ENCODE measurements at places on chromosomes 1 and 21. TPM values are rescaled to one million over a fixed set of nuclear protein-coding genes. Genes with fewer than 3 reads are reported as not detected.

DNA sequence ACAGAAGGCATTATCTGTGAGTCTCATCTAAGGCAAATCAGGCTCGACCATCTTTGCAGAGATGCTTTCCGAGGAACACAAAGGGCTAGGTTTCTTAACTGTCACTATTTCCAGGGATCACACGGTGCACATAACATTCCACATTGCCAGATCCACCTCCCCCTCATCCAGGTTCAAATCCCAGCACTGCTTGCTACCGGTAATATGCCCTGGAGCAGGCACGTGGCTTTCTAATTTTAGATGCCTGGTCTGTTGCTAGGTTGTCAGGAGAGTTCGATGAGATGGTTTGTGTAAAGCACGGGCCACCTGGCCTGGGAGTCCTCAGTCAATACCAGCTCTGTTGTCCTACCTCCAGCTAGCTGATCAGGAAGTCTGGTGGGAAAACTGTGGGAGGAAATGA lies 598.6 kb downstream of the NPHP4 start:
- H3K4me1 ChIP-seq, result peaks cover 2% of the 10 kb centered on the region
- H3K4me3 ChIP-seq, result no peak overlapping the region
- H3K27ac ChIP-seq, result no peak overlapping the region
- DNase-seq, result no peak
- peaks cover 5% of the 10 kb centered on the region for H3K27me3 ChIP-seq
- peaks cover 3% of the 10 kb centered on the region for H3K36me3 ChIP-seq

DNA sequence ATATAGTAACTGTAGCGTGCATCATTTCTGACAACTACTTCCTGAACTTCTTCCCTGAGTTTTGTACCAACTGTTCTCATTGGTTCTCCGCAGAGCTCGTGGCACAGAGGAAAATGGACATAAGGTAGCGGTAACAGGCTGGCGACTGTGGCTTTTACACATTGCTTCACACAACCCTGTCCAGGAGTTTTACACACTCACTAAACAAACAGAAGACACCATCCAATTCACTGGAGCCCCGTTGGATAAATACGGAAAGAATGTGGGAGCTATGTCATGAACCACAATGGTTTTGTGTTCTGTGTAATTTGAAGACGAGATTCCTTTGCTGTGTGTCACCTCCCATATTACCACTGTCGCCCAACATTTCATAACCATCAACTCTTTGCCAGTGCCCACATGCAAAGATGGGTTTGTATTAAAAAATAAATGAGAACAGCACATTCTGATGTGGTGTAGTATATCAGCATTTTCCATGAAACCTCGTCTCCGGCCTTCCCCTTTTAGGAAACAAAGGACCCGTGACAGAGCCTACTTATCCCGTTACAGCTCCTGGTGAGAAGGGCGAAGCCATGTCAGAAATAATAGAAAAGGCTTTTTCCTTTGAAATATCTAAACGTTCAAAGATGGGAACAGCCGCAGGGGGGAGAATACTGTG lies 47.4 kb upstream of the ENAH start:
- H3K4me3 ChIP-seq, result no peak overlapping the region
- no peaks in the 10 kb centered on the region for H3K4me1 ChIP-seq
- peaks cover 3% of the 10 kb centered on the region for H3K27me3 ChIP-seq
- DNase-seq, result no peak

GRCh38 chr1:118564961-118565703 lies 380.1 kb upstream of the SPAG17 start:
- H3K4me1 ChIP-seq, result no peaks in the 10 kb centered on the region
- no peak overlapping the region for H3K4me3 ChIP-seq
- no peaks in the 10 kb centered on the region for H3K36me3 ChIP-seq
- DNase-seq, result no peak
- no peak overlapping the region for H3K27ac ChIP-seq

DNA sequence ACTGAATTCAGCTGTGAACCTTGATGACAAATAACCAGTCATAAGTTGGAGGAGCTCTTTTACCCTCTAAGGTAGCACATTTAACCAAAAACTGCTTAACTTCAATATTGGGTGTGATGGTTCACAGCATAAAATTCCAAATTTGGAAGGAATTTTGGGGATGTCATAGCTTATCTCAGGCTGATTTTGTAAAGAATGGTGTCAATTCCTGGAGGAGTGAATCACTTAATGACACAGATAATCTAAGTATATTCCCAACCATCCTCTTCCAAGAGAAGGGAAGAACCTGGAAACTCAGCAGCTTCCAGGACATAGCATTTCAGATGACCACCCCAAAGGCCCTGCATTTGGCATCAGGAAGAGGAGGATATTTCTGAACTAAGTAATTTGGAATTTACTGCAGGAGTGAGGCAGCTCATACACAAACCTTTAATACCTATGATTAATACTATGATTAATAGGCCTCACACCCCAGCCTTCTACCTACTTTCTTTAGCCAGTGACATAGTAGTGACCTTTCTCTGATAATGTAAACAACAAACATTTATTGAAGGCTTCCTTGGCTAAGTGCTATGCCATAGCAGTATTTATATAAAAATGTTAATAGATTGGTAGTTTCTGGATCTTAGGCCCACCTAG lies 14.5 kb downstream of the GLUL start:
- H3K36me3 ChIP-seq, result peaks cover 10% of the 10 kb centered on the region
- DNase-seq, result no peak
- no peak overlapping the region for H3K27ac ChIP-seq

GRCh38 chr1:192943522-192943921 lies 115.6 kb downstream of the UCHL5 start:
- H3K4me3 ChIP-seq, result no peak overlapping the region
- H3K4me1 ChIP-seq, result no peaks in the 10 kb centered on the region
- H3K36me3 ChIP-seq, result no peaks in the 10 kb centered on the region
- no peak for DNase-seq
- no peak overlapping the region for H3K27ac ChIP-seq

DNA sequence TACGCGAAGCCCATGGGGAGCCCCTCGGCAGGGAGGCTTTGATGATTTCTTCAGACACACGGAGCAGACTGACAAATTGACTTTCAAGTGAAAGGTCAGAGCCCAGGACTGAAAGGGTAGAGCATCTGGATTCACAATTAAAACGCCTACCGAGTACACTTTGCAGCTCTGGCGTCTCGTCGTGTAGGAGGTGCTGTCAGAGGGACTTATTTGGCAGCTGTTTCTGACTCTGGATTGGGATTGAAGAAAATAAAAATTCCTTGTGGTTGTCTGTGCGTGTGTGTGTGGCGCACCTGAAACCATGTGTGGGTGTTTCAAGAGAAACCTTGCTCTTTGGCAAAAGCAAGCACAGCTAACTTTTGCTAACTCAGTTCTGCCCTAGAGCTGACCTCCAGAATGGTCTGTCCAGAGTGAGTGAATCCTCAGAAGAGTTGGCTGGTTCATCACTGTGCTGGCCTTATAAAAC lies 348.7 kb downstream of the HLX start:
- no peak for DNase-seq
- H3K27me3 ChIP-seq, result no peaks in the 10 kb centered on the region
- no peak overlapping the region for H3K27ac ChIP-seq
- no peaks in the 10 kb centered on the region for H3K4me1 ChIP-seq

GRCh38 chr1:18651713-18652112 lies 21.1 kb downstream of the PAX7 start:
- H3K4me3 ChIP-seq, result no peak overlapping the region
- peaks cover 30% of the 10 kb centered on the region for H3K4me1 ChIP-seq
- no peak overlapping the region for H3K27ac ChIP-seq
- peaks cover 76% of the 10 kb centered on the region for H3K27me3 ChIP-seq
- DNase-seq, result peak; percentile 14

- no peak overlapping the region for H3K4me3 ChIP-seq
- no peaks in the 10 kb centered on the region for H3K4me1 ChIP-seq
- H3K36me3 ChIP-seq, result no peaks in the 10 kb centered on the region
Observed at GRCh38 chr1:209883341-209883971, 54.6 kb upstream of the SYT14 start.

GRCh38 chr1:168693872-168694238 lies 35.2 kb downstream of the DPT start:
- peaks cover under 1% of the 10 kb centered on the region for H3K27me3 ChIP-seq
- H3K27ac ChIP-seq, result no peak overlapping the region
- no peaks in the 10 kb centered on the region for H3K36me3 ChIP-seq
- H3K4me3 ChIP-seq, result no peak overlapping the region
- no peaks in the 10 kb centered on the region for H3K4me1 ChIP-seq
- no peak for DNase-seq

DNA sequence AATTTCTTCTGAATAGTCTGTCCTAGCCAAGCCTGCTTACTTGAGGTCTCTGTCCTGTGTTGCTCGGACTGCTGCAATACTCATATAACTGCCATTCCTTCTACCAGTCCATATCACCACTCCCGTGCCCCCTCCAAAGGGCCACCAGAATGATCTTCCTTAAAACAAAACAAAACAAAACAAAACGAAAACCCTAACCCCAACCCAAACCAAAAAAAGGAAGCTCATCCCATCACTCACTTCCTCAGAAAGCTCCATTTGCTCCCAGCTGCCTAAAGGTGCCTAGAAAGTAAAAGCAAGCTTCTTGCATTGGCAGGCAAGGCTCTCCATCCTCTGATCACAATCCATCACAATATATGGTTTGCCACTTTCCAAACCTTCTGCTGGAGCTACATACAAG lies 20.3 kb downstream of the USP24 start:
- H3K27me3 ChIP-seq, result no peaks in the 10 kb centered on the region
- peaks cover 49% of the 10 kb centered on the region for H3K4me1 ChIP-seq
- H3K4me3 ChIP-seq, result no peak overlapping the region

GRCh38 chr1:50595874-50596273 lies 172.6 kb upstream of the DMRTA2 start:
- H3K36me3 ChIP-seq, result peaks cover 4% of the 10 kb centered on the region
- H3K27me3 ChIP-seq, result no peaks in the 10 kb centered on the region
- no peak overlapping the region for H3K27ac ChIP-seq

- H3K4me1 ChIP-seq, result peaks cover 28% of the 10 kb centered on the region
- DNase-seq, result no peak
- H3K27ac ChIP-seq, result peak overlapping the region; percentile 26
- H3K36me3 ChIP-seq, result no peaks in the 10 kb centered on the region
- peaks cover 35% of the 10 kb centered on the region for H3K27me3 ChIP-seq
- no peak overlapping the region for H3K4me3 ChIP-seq
Observed at GRCh38 chr1:54996869-54997710, 1.6 kb upstream of the BSND start.

- no peaks in the 10 kb centered on the region for H3K36me3 ChIP-seq
- no peak overlapping the region for H3K4me3 ChIP-seq
- peaks cover 7% of the 10 kb centered on the region for H3K4me1 ChIP-seq
- no peak for DNase-seq
- H3K27me3 ChIP-seq, result peaks cover 56% of the 10 kb centered on the region
Observed at GRCh38 chr1:38045401-38046332, 926 bp downstream of the POU3F1 start.

- H3K36me3 ChIP-seq, result no peaks in the 10 kb centered on the region
- peaks cover 4% of the 10 kb centered on the region for H3K27me3 ChIP-seq
- no peak overlapping the region for H3K27ac ChIP-seq
- no peak for DNase-seq
Observed at GRCh38 chr1:66779475-66780078, 21.5 kb downstream of the INSL5 start.

DNA sequence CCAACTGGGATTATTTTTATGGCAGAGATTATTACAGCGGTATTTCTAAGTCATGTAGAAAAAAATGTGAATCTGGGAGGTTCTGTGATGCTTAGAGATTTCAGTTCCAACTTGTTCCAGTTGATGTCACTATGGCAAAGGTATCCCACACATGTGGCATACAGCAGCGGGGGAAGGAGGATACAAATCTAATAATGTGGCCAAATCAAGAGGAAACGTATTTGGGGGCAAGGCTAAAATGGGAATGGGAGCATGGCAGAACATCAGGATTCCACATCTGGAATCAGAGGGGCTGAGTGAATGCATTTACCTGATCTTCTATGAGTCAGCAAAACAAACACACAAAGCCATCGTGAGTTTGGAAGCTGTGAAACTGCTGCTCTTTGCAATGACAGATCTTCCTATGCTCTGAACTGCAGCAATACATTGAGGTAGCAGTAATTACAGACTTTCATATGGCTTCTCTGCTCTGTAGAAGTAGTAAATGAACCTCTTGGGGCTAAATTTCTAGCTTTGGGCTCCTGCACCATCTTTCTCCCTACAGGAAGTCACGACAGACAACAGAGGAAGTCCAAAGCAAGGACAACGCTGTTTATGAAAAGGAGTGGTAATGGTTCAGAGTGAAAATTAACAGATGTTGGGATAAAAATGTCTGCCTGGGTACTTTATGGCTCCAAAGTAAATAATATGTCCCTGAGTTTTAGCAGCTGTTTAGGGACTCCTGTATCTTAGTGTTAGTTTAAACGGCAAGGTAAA lies 55.5 kb downstream of the GABPA start:
- peak overlapping the region; percentile 49 for H3K4me3 ChIP-seq
- H3K27ac ChIP-seq, result peak overlapping the region; percentile 54
- DNase-seq, result no peak
- peaks cover 15% of the 10 kb centered on the region for H3K27me3 ChIP-seq
- H3K36me3 ChIP-seq, result no peaks in the 10 kb centered on the region

- no peak overlapping the region for H3K27ac ChIP-seq
- H3K36me3 ChIP-seq, result peaks cover 26% of the 10 kb centered on the region
- H3K4me1 ChIP-seq, result peaks cover 18% of the 10 kb centered on the region
- no peak overlapping the region for H3K4me3 ChIP-seq
- H3K27me3 ChIP-seq, result no peaks in the 10 kb centered on the region
- DNase-seq, result no peak
Observed at GRCh38 chr1:248852481-248853405, 6.1 kb downstream of the ZNF692 start.

GRCh38 chr21:40640266-40640789 lies 206.6 kb downstream of the DSCAM start:
- no peaks in the 10 kb centered on the region for H3K27me3 ChIP-seq
- H3K27ac ChIP-seq, result no peak overlapping the region
- no peak overlapping the region for H3K4me3 ChIP-seq
- no peak for DNase-seq
- no peaks in the 10 kb centered on the region for H3K36me3 ChIP-seq

Gene KCNAB2
- 294 TPM for total RNA-seq

Gene TRIM58
- 0.69 TPM for total RNA-seq

Gene SLC5A9
- total RNA-seq, result not detected

Gene MROH7
- total RNA-seq, result 0.12 TPM

Gene OVAAL
- total RNA-seq, result not detected

Gene SLAMF1
- 70.4 TPM for total RNA-seq

Gene NT5C1A
- total RNA-seq, result not detected

Gene NCF2
- total RNA-seq, result 15.3 TPM

Gene DNASE2B
- total RNA-seq, result not detected

Gene C1orf210
- total RNA-seq, result not detected

Gene RXFP4
- total RNA-seq, result not detected

Gene NR0B2
- not detected for total RNA-seq

Gene TDRD10
- not detected for total RNA-seq
